ENCODE measurements at places on chromosomes 2 and 18. TPM values are rescaled to one million over a fixed set of nuclear protein-coding genes. Genes with fewer than 3 reads are reported as not detected.

The KRCC1 gene
- 12.9 TPM for total RNA-seq

DNA sequence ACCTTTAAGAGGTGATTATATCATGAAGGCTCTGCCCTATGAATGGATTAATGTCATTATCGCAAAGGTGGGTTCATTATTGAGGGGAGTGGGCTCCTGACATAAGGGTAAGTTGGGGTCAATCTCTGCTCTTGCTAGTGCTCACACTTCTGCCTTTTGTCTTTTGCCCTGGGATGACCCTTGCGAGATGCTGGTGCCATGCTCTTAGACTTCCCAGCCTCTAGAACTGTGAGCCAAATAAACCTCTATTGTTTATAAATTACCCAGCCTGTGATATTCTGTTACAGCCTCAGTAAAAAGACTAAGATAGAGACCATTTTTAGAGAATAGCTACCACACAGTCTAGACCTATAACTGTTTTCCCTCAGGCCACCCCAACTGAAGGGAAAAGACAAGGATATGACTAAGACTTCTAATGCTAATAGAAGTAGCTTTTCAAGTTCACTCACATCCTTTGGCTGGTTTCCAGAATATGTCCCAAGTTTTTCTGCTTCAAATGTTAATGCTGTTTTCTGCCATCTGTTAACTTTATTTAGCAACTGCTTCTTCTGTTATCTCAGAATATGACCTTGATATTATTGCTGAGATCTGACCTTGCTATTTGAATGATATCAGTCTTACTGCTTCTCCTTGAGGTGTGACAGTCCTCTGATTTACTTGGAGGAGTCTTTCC lies 65.1 kb upstream of the STAM2 start:
- no peak for DNase-seq

The SPP2 gene
- total RNA-seq, result not detected

DNA sequence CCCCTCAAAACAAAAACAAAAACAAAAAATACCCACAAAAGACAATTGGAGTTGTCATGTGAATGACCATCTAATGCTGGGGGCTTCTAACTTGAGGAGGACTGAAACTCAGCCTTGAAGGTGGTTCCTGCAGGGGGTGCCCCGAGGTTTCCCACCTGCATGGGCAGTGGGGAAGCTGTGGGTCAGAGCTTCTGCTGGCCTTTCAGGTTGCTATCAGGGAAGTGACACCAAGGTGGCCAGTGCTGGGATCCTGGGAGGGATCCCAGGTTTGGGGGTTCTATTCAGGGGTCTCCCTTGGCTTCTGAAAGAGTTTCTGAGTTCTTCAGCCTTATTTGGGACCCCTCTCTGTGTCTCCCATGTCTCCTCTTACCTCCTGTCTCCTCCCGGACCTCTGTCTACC lies 62.8 kb downstream of the LDLRAD4 start:
- no peak for DNase-seq

DNA sequence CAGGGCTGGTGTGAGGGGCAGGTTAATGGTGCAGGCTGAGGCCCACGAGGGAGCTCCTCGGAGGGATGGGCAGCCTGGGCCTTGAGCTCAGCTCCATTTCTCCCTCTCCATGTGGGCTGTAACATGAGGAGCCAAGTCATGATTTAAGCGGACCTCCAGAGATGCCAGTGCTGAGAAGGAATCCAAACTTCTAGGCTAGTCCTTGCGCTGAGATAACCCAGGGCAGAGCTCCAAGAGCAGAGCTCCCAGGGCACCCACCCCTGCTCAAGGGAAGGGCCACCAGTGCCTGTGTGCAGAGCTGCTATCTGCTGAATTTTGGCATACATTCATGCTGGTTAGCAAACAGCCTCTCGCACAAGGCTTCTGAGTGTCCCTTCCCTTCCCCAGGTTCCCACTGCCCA lies 95.1 kb downstream of the MRO start:
- no peak for DNase-seq

The IL18R1 gene
- 23.4 TPM for total RNA-seq

DNA sequence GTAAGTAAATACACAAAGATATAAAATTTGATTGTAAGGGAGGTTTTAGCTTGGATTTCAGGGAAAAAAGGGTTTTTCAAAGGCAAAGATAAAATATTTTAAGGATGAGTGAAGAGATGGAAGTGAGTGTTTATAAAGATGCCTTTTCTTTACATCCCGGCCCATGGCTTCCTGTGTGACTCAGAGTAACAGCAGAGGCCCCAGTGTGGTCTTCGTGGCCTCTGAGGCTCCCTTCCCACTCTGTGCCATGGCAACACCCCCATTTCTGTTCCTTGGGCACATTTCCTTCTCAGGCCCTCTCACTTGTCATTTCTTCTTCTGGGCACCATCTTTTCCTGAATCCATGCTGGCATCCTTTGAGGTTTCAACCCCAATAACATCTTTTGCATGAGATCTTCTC lies 92.6 kb upstream of the TMEM18 start:
- peak; percentile 22 for DNase-seq

GRCh38 chr2:67057901-67058703 lies 339.0 kb upstream of the ETAA1 start:
- no peak for DNase-seq

The XDH gene
- 0.11 TPM for total RNA-seq

The COX7A2L gene
- 103 TPM for total RNA-seq
